Right cardiac atrium (tissue), 5 donors: ENCODE measurements at places on chromosomes 5 and 9. TPM values are rescaled to one million over a fixed set of nuclear protein-coding genes. Genes with fewer than 3 reads are reported as not detected.

DNA sequence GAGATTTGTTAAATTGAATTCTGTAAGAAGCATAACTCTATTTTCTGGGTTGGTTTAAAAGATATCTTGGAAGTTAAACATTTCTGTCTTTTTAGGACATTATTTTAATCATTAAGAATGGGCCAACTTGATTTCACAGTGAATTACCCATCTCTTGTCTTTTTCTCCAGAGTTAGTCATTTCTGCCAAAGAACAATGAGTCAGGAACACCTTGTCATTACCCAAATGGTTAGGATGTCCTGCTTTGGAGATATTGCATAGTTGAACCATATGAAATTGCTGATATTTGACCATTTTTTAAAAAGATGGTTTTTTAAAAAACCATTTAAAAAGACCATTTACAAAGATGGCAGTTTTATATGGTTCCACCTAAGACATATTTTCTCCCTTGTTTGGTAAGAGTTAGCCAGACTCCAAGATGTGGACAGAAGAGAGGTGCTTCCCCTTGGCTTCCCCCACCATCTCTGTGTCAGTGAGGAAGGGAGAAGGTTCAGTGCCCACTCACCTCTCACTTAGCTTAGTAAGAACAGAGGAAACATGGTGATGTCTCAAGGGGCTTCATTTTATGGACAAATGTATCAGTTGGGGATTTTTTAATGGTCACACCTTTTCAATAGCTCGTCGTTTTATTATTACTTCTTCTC is 103.0 kb downstream of the PCSK1 start:
- DNase-seq: no peak

DNA sequence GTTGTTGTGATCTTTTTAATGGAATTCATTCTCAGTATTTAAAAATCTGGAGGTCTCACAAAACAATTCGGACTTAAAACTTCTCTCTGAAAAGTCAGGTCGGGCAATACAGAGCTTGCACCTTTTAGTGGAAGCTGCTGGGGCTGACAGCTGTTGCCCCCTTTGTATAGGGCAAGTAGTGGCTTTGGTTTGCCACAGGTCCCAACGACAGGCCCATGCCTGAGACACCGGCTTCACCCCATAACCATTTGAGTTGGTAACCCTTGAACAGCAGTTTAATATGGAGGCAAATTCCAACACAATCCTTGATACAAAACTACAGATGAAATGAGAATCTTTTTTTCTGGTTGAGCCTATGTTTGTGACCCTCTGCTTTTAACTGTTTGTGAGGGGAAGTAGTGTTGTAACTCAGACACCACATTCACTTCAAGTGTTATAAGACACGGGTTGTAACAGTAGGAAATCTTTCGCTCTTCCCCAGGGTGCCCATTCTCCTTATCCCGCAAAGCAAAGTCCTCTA is 752 bp upstream of the GLRX start:
- DNase-seq: no peak

DNA sequence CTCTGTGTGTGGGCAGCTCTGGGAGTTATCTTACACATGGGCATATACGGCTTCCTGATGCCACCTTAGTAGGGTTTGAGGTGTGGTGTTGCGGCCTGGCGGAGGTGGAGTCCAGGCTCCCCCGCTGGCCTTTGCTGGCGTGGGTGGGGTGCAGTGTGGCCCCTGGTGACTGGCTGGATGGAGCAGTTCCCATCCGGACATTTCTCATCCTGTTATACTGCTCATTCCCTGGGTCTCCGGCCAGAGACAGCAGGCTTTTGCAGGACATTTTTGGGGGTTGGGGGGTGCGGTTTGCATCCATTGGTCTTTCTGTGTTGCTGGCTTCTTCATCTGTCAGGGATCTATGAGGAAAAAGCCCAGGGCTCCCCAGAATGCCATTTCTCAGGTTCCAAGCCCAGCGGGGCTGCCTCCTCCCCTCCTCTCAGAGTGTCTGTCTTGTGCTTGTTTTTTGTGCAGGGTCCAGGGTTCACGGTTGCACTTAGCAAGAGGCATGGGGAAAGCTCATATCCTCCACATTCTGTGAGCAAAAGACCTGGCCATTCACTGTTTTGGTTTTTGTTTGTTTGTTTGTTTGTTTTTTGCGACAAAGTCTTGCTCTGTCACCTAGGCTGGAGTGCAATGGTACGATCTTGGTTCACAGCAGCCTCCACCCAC is 22.3 kb downstream of the NDUFS6 start:
- DNase-seq: no peak

DNA sequence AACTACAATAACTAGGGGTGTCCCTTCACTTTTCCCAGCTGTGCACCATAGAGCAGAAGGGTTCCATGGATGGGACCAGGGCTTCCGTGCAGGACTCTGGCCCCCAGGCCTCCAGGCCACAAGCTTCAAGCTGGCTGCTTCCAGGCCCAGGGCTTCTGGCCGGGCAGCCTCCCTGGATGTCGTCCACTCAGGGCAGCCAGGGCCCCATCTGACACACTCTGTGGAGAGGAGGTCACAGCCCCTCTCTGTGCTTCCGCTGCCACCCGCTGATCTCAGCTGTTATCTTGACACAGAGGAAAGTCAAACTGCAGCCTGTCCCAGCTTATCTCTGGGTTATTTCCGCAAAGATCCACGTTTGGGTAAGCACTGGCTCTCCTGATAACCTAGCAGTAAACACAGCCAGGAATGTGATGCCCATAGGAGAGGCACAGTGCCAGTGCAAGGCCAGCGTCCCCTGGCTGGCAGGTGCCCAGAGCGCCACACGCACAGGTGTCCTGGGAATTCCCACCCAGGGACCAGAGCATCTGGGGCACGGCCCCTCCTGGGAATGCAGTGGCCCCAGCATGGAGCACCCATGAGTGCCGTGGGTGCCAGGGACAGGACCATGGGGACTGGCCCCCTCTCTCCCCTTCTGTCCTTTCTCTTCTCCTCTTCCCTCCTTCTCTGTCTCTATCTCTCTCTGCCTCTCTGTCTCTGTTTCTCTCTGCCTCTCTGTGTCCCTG is 15.6 kb upstream of the SLC6A19 start:
- DNase-seq: peak; percentile 14

DNA sequence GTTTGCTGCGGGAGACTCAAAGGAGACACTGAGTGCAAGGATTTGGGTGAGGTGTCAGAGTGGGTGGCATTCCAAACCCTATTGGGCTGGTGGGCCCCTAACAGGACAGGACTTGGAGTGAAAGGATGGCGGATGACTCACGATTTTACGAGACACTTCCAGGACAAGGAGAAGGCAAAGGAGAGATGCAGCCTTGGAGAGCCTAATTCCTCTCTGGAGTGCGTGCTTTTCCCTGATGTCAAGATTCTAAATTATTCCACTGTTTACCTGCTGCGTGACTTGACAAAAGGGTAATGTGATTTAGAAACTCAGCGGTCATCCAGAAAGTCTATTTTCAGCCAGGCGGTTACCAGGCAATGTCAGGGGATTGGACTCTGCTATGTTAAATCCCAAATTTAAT is 41.6 kb upstream of the CD180 start:
- DNase-seq: no peak

GRCh38 chr5:127757576-127757975 is 54.4 kb downstream of the CCDC192 start:
- DNase-seq: no peak

- no peak for DNase-seq
Measured at GRCh38 chr5:89441965-89442364, 559.0 kb upstream of the MEF2C start.

DNA sequence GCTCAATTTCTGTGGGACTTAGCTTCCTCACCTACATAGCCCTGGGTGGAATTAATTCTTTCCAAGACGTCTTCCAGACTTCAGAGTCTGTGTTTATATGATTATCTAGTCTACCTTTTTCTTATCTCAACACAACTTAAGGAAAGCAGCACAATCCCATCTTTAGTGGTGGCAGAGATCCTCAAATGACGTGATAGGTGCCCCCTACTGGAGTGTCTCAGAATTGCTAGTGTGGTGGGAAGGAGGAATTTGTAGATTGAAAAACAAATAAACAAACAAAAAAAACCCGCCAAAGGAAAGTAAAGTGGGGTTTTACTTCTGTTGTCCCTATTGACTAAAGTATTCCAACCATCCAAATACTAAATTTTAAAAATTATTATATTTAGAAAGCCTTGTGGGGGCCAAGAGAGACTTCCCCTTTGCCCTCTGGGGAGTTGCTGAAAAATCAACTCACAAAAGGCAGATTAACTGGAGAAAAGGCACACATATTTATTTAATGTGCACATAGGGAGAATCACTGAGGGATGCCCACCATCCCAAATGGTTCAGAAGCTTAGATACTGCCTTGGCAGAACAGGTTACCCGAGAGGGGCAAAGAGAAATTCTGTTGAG is 283.3 kb downstream of the TMEM167A start:
- no peak for DNase-seq

Gene IFNA2
- not detected for total RNA-seq

Gene SPZ1
- total RNA-seq: not detected

Gene C7
- 779 TPM for total RNA-seq

Gene LURAP1L
- total RNA-seq: 3.4 TPM
